Activated T-helper 2 cell treated with anti-CD3 and anti-CD28 coated beads, Interferon-gamma antibody, Interleukin-2, Interleukin-4, amounts not matched to agents 10 μg/mL and 5 μg/mL and 100 μg/mL, durations not matched to agents 14 hours and 24 hours and 36 hours (primary cell): ENCODE measurements at places on chromosomes 12 and 14. TPM values are rescaled to one million over a fixed set of nuclear protein-coding genes. Genes with fewer than 3 reads are reported as not detected.

RNF41 gene
- total RNA-seq: 38.5 TPM in 2 replicates

CCDC196 gene
- not detected in 2 replicates for total RNA-seq

TM9SF1 gene
- 27.8 and 30.8 TPM in 2 replicates for total RNA-seq

CCDC198 gene
- total RNA-seq: not detected in 2 replicates

DLGAP5 gene
- 41.9 and 46.0 TPM in 2 replicates for total RNA-seq
